ENCODE measurements at places on chromosomes 5 and 9. TPM values are rescaled to one million over a fixed set of nuclear protein-coding genes. Genes with fewer than 3 reads are reported as not detected.

- H3K27me3 ChIP-seq, result no peaks in the 10 kb centered on the region
- H3K4me3 ChIP-seq, result no peak overlapping the region
- H3K27ac ChIP-seq, result peak overlapping the region; percentile 65
These were observed 45.4 kb downstream of the PTTG1 start for GRCh38 chr5:160466889-160467554.

DNA sequence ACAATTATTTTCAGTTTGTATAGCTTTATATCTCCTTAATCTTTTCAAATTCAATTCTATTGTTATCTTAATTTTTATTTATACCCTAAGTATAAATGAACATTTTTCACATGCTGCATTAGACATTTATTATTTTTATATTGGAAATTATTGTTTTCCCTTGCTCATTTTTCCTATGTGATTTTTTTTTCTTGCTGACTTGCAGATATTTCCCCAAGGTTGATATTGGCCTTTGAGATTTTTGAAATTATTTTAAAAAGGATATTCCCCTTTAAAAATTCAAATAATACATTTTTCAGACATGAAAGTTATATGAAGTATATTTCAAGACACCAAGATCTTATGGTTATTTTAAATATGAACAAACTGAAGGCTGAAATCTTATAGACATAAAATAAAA lies 234.2 kb downstream of the TRIM36 start:
- no peak for DNase-seq
- no peak overlapping the region for H3K4me3 ChIP-seq
- no peaks in the 10 kb centered on the region for H3K4me1 ChIP-seq
- no peaks in the 10 kb centered on the region for H3K36me3 ChIP-seq
- H3K27ac ChIP-seq, result no peak overlapping the region
- no peaks in the 10 kb centered on the region for H3K27me3 ChIP-seq

Gene TRPM3
- 0.37 TPM for total RNA-seq

GRCh38 chr5:10377081-10377480 lies 23.6 kb downstream of the MARCHF6 start:
- no peaks in the 10 kb centered on the region for H3K4me1 ChIP-seq
- no peak overlapping the region for H3K27ac ChIP-seq
- DNase-seq, result no peak
- H3K36me3 ChIP-seq, result peaks cover 4% of the 10 kb centered on the region
- H3K4me3 ChIP-seq, result no peak overlapping the region

Gene SLCO4C1
- 13.5 TPM for total RNA-seq

DNA sequence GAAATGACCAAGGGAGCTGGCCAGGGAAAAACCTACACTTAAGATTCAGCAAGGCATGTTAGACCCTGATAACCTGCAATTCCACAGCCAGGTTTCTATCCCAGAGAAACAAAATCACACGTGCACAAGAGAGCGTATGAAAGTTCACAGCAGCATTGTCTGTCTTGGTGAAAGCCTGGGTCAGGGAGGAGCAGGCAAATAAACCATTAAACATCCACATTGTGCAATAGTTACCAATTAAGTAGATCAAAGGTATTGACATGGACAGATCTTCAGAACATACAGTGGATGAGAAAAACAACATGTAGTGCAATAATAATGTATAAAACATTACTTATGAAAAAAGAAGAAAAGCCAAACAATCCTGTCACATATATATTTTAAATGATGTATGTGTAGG lies 15.9 kb upstream of the GPX3 start:
- DNase-seq, result no peak
- peak overlapping the region; percentile 74 for H3K27ac ChIP-seq
- peaks cover 50% of the 10 kb centered on the region for H3K4me1 ChIP-seq
- H3K36me3 ChIP-seq, result no peaks in the 10 kb centered on the region

GRCh38 chr9:84482607-84483006 lies 142.0 kb upstream of the SLC28A3 start:
- no peak overlapping the region for H3K4me3 ChIP-seq
- H3K36me3 ChIP-seq, result no peaks in the 10 kb centered on the region
- H3K4me1 ChIP-seq, result no peaks in the 10 kb centered on the region

DNA sequence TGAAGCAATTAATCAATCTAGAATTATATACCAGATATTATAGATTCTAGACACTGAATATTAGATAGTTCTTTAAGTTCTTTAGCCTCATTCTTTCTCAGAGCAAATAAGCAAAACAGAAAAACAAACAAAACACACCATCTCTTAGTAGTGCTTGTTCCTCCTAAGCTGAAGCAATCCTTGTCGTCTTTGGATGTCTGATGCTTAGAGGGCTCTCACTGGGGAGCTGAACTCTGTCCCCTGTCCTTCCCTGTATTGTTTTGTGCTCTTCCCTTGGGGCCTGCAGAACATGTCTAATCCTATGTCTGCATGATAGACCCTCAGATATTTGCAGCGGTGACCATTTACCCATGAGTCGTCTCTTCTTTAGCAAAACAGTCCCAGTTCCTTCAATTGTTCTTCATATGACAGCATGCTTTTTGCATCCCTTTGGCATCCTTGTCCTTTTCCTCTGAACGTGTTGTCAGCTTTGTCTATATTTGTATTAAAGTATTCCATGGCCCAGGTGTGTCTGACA lies 114.3 kb downstream of the ARHGEF28 start:
- no peak for DNase-seq
- no peaks in the 10 kb centered on the region for H3K27me3 ChIP-seq
- no peak overlapping the region for H3K4me3 ChIP-seq

Gene PHF2
- total RNA-seq, result 21.1 TPM

GRCh38 chr9:130829762-130830161 lies 5.3 kb upstream of the ABL1 start:
- no peak overlapping the region for H3K4me3 ChIP-seq
- H3K27ac ChIP-seq, result no peak overlapping the region
- no peaks in the 10 kb centered on the region for H3K27me3 ChIP-seq
- H3K36me3 ChIP-seq, result no peaks in the 10 kb centered on the region
- H3K4me1 ChIP-seq, result peaks cover 55% of the 10 kb centered on the region

- no peaks in the 10 kb centered on the region for H3K36me3 ChIP-seq
- no peaks in the 10 kb centered on the region for H3K4me1 ChIP-seq
- H3K27me3 ChIP-seq, result peaks cover 3% of the 10 kb centered on the region
- H3K4me3 ChIP-seq, result no peak overlapping the region
These were observed 29.8 kb downstream of the PCDHAC2 start for GRCh38 chr5:140996060-140996459.

- no peak for DNase-seq
- no peaks in the 10 kb centered on the region for H3K36me3 ChIP-seq
- H3K27me3 ChIP-seq, result no peaks in the 10 kb centered on the region
- no peak overlapping the region for H3K4me3 ChIP-seq
- H3K4me1 ChIP-seq, result peaks cover 39% of the 10 kb centered on the region
These were observed 22.4 kb downstream of the RNF130 start for GRCh38 chr5:180049185-180049548.

Gene MYOT
- 5.9 TPM for total RNA-seq

GRCh38 chr9:135887021-135887507 lies 20.3 kb downstream of the CAMSAP1 start:
- DNase-seq, result no peak
- H3K4me3 ChIP-seq, result no peak overlapping the region
- no peaks in the 10 kb centered on the region for H3K4me1 ChIP-seq

DNA sequence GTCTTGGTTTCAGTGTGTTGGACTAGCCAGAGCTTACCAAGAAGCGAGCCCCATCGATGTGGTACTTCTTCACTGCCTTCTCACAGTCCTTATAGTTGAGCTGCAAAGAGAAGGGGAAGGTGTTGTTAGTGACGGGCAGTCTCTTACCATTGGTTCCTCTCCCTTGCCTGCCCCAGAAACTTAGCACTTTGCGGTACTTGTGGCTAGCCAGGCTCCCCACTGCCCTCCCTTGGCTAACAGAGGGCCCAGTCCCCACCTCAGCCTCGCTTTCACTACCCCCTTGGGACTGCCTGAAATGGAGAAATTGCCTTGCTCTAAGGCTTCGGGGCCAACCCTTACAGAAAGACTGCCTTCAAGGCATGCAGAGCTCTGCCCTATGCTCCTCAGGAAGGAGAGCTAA lies 4.3 kb downstream of the LCP2 start:
- H3K36me3 ChIP-seq, result no peaks in the 10 kb centered on the region
- no peak overlapping the region for H3K4me3 ChIP-seq
- H3K27me3 ChIP-seq, result no peaks in the 10 kb centered on the region
- H3K27ac ChIP-seq, result no peak overlapping the region
- DNase-seq, result peak; percentile 69

DNA sequence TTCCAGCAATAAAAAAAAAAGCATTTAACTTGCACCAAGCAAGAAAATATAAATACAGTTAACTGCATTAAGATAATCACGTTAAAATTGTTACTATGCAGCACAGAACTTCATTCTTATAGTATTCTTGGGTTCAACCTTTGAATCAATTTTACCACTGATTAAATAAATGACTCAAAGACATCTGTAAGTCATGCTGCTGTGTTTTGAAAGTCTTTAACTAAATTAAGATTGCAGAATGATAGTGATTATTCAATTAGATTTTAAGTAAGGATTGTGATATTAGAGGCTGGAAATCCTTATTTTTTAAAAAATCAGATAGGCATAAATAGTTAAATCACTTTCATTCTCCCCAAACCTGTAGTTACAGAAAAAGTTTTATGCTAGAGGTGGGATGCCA lies 116.4 kb downstream of the SCAMP1 start:
- no peak overlapping the region for H3K4me3 ChIP-seq
- DNase-seq, result no peak
- H3K27ac ChIP-seq, result no peak overlapping the region
- H3K4me1 ChIP-seq, result no peaks in the 10 kb centered on the region
- no peaks in the 10 kb centered on the region for H3K27me3 ChIP-seq

DNA sequence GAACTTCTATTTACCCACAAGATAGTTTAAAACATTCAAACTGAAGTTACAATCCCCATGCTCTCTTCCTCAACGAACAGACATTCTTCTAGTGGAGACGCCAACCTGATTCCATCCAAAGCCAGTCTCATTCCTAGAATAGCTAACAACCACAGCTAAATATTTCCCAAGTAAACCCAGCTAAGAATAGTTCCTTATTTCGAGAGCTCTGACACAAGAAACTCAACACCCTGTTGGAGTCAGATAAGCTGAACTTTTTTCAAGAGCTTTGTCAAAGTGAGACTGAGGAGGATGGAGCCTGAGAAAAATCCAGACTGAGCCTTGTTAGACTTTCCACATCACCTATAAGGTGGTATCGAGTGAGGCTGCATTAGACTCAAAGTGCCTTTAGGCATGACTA lies 56.7 kb upstream of the RPS23 start:
- no peak for DNase-seq
- no peaks in the 10 kb centered on the region for H3K4me1 ChIP-seq
- H3K36me3 ChIP-seq, result no peaks in the 10 kb centered on the region
- no peak overlapping the region for H3K4me3 ChIP-seq
- H3K27ac ChIP-seq, result peak overlapping the region; percentile 30
- no peaks in the 10 kb centered on the region for H3K27me3 ChIP-seq

DNA sequence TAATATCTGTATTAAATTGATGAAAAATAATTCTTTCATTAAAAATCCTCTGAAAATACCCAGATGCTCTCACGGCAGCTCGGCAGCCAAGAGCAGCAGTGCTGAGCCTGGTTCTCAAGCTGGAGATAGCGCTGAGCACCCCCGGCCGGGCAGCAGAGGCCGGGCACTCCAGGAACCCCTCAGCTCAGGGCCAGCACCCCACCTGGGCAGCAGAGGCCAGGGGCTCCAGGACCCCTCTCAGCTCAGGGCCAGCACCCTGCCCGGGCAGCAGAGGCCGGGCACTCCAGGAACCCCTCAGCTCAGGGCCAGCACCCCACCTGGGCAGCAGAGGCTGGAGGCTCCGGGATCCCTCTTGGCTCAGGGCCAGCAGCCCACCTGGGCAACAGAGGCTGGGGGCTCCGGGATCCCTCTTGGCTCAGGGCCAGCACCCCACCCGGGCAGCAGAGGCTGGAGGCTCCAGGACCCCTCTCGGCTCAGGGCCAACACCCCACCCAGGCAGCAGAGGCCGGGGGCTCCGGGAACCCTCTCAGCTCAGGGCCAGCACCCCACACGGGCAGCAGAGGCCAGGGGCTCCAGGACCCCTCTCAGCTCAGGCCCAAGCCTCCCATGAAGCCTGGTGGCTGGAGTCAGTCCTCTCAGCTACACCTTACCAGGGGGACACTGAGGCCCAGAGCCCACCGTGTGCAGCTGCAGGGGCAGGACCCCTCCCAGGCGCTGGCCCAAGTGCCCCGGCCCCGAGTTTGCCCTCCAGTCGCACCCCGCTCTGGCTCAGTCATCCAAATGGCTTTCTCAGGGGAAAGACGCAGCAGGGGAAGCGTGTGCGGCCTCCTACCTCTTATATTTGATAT lies 21.7 kb downstream of the CLPTM1L start:
- H3K4me3 ChIP-seq, result no peak overlapping the region
- H3K27ac ChIP-seq, result no peak overlapping the region
- H3K27me3 ChIP-seq, result no peaks in the 10 kb centered on the region
- H3K36me3 ChIP-seq, result no peaks in the 10 kb centered on the region
- no peak for DNase-seq

DNA sequence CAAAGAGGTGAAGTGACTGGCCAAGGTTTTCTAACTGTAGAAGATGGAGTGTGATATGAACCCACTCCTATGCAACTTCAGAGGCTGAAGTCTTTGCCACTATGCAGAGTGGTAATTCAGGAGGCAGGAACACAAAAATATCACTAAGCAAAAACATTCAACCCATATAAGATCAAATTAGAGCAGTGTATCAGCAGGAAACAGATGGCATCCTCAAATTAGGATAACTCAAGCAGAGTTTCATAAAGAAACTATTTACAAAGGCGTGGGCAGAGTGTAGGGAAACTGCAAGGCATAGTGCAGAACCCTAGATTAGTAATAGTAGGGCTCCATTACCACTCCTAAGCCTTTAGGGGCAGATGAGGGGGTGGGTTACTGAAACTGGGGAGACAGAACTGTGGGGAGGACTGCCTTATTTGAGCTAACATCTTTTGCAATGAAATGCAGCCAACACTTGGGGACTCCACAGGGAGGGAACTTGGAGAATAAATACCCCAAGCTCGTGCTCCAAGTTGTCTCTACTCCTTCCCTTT lies 72.2 kb downstream of the PTTG1 start:
- no peak overlapping the region for H3K4me3 ChIP-seq
- H3K27ac ChIP-seq, result no peak overlapping the region
- no peak for DNase-seq
- no peaks in the 10 kb centered on the region for H3K4me1 ChIP-seq
- H3K27me3 ChIP-seq, result no peaks in the 10 kb centered on the region
- H3K36me3 ChIP-seq, result no peaks in the 10 kb centered on the region

- H3K4me1 ChIP-seq, result no peaks in the 10 kb centered on the region
- no peak overlapping the region for H3K27ac ChIP-seq
- no peaks in the 10 kb centered on the region for H3K27me3 ChIP-seq
- no peaks in the 10 kb centered on the region for H3K36me3 ChIP-seq
These were observed 259.8 kb downstream of the NFIB start for GRCh38 chr9:14054096-14054495.

Gene SLC6A19
- total RNA-seq, result not detected

DNA sequence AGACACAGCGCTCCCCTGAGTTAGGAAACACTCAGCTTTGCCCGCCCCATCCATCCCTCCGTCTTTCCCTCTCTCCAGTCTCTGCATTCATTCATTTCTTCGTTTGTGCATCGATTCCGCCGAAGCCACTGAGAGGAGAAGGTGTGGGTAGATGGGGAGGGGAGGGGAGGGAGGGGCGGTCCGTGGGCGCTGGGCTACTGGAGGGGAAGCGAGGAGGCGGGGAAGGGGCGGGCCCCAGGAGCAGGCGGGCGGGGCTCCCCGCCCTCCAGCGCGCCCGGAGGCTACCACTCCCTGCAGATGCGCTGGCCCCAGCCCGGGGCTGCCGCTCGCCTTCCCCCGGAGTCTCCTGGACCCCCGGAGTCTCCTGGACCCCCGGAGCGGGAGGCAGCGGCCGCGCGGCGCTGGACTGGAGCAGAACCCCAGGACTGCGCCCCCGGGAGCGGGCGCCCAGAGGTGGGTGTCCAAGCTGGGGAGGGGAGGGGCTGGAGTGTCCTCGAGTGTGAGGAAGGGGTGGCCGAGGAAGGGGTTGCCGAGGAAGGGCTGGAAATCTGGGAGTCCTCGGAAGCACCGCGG lies 159.5 kb downstream of the C9orf152 start:
- no peaks in the 10 kb centered on the region for H3K4me1 ChIP-seq
- peak overlapping the region; percentile 79 for H3K27ac ChIP-seq
- peak overlapping the region; percentile 54 for H3K4me3 ChIP-seq
- peaks cover 32% of the 10 kb centered on the region for H3K27me3 ChIP-seq
- DNase-seq, result peak; percentile 84

All from transverse colon (tissue), 4 donors.